Uterine smooth muscle cell (primary cell): ENCODE measurements at places on chromosomes 3 and 15. TPM values are rescaled to one million over a fixed set of nuclear protein-coding genes. Genes with fewer than 3 reads are reported as not detected.

The FMN1 gene
- 5.5 and 11.0 TPM in 2 replicates for total RNA-seq

The SCN5A gene
- total RNA-seq: 0.66 and 0.75 TPM in 2 replicates

The UBP1 gene
- 60.6 and 61.0 TPM in 2 replicates for total RNA-seq

The LINGO1 gene
- not detected in 2 replicates for total RNA-seq

The FEZF2 gene
- not detected in 2 replicates for total RNA-seq

The SLC12A1 gene
- total RNA-seq: not detected in 2 replicates

The ISLR2 gene
- under 0.01 and 0.25 TPM in 2 replicates for total RNA-seq

The SLC22A13 gene
- 0.22 and 0.25 TPM in 2 replicates for total RNA-seq

The KLF15 gene
- total RNA-seq: 1.5 and 3.4 TPM in 2 replicates

The TOMM70 gene
- 67.1 and 71.4 TPM in 2 replicates for total RNA-seq

The CHRNA7 gene
- 0.37 and 1.2 TPM in 2 replicates for total RNA-seq

The PLXND1 gene
- 56.2 and 66.1 TPM in 2 replicates for total RNA-seq

The FBXL2 gene
- total RNA-seq: 19.4 and 29.0 TPM in 2 replicates

The FETUB gene
- total RNA-seq: not detected in 2 replicates

The ZNF660 gene
- 0.55 and 1.7 TPM in 2 replicates for total RNA-seq

The GANC gene
- total RNA-seq: 19.5 and 19.9 TPM in 2 replicates

The ZNF35 gene
- 9.0 and 14.4 TPM in 2 replicates for total RNA-seq

The SPTSSB gene
- under 0.01 and 20.3 TPM in 2 replicates for total RNA-seq

The RASGRF1 gene
- under 0.01 and 0.37 TPM in 2 replicates for total RNA-seq

The SAMD7 gene
- total RNA-seq: not detected in 2 replicates
